Lung (tissue), 17 donors: ENCODE measurements at places on chromosomes 3 and 15. TPM values are rescaled to one million over a fixed set of nuclear protein-coding genes. Genes with fewer than 3 reads are reported as not detected.

PTH1R gene
- 25.1 TPM for total RNA-seq

AHSG gene
- total RNA-seq: 0.20 TPM

EXD1 gene
- total RNA-seq: 0.15 TPM

DNA sequence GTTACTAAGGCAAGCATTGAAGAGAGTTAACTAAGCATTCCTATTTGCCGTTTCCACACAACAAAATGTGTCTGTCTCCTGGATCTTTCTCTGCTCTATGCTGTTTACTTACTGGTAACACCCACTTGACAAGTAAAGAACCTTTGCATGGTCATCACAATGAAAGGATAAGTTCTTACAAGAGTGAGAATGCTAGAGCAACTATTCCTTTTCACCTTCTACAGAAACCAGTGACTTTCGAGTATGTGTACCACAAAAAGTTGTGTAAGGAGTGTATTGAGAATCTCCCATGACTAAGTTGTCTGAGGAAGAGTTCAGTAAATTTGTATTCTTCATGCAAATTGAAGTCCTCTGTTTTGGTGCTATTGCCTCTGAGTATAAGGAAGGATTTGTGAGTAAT is 10.8 kb downstream of the TIPARP start:
- H3K27ac ChIP-seq: no peak overlapping the region
- no peak overlapping the region for H3K4me3 ChIP-seq
- H3K36me3 ChIP-seq: peaks cover 4% of the 10 kb centered on the region
- no peaks in the 10 kb centered on the region for H3K27me3 ChIP-seq
